Stimulated activated CD4-positive, alpha-beta T cell treated with anti-CD3 and anti-CD28 coated beads, Interleukin-15, amount 100 ng/mL, for 48 hours (primary cell): ENCODE measurements at places on chromosomes 2 and 18.

- no peak for DNase-seq
Measured at GRCh38 chr2:193537531-193537930, 1342.8 kb upstream of the TMEFF2 start.

DNA sequence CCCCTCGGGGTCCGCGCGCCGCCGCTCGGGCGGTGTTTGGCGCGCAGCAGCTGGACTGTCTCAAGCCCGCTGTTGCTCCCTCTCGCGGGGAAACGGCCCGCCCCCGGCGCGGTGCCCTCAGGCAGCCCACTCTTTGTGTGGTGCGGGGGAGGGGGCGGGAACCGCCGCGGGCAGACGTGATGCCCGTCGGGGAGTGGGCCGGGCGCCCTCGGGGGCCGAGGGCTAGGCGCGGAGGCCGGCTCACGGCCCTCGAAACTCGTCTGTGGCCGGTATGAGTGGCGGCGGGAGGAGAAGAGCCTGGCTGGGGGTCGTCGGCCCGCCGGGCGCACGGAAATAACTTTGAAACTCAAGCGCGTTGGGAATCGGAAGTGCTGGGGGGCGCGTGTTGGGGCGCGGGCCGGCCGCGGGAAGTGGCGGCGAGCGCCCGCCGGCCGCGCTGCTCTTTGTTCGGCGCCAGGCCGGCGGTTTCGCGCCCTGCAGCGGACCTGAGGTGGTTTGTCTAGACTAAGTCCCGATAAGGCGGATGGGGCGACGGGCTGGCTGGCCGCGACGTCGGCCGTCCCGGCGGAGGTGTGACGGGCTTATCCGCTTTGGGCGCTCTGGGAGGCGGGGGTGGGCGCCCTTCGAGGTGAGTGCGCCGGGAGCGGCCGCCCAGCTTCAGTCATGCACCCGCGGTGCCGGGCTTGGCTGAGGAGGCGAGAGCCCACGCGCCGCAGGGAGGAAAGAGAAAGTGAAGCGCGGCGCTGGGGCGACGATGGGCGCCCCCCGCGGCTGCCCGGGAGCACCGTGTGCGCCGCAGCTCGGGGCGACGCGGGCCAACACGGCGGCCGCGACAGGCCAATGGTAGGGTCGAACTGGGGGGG lies 679 bp downstream of the PTMA start:
- no peak for DNase-seq

- no peak for DNase-seq
Measured at GRCh38 chr2:61951881-61952280, 46.4 kb downstream of the COMMD1 start.

- no peak for DNase-seq
Measured at GRCh38 chr2:201798252-201798913, 8.0 kb upstream of the CDK15 start.

GRCh38 chr2:235543128-235543750 lies 49.4 kb downstream of the AGAP1 start:
- DNase-seq: no peak

GRCh38 chr2:172213116-172213860 lies 110.6 kb upstream of the DLX2 start:
- no peak for DNase-seq

GRCh38 chr18:63322908-63323634 lies 3.5 kb upstream of the BCL2 start:
- no peak for DNase-seq

DNA sequence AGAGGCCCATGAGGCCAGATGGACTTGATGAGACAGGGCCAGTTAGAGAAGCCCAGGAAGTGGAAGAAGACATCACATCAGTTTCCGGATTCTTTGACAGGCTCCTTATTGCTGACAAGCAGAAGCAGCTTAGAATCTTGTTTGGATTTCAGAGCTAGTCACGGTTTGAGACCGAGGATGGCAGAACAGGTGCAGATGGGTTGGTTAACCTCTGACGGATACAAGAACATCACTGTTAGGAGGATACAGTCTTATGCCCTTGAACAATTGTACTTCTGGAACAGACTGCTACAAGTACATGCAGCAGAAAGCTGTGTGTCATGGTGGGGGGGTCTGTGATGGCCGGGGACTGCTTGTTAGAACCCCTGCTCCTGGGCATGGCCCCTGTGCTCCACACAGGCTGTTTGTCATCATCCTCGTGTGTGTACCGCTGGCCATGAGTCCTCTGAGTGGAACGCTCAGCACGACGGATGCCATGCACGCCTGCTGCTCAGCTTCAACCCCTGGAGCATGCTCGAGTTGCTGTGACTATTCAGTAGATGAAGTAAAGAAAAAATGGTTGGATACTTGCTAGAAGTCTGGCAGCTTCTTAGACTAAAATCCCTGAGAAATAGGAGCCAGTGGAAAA lies 217.7 kb downstream of the SH3RF3 start:
- DNase-seq: no peak
